ENCODE measurements at places on chromosomes 2 and 18. TPM values are rescaled to one million over a fixed set of nuclear protein-coding genes. Genes with fewer than 3 reads are reported as not detected.

GRCh38 chr2:74384051-74384450 is 3.9 kb upstream of the DCTN1 start:
- no peak for DNase-seq

- DNase-seq: no peak
These were observed 62.5 kb downstream of the CAMKMT start for GRCh38 chr2:44424211-44424610.

DNA sequence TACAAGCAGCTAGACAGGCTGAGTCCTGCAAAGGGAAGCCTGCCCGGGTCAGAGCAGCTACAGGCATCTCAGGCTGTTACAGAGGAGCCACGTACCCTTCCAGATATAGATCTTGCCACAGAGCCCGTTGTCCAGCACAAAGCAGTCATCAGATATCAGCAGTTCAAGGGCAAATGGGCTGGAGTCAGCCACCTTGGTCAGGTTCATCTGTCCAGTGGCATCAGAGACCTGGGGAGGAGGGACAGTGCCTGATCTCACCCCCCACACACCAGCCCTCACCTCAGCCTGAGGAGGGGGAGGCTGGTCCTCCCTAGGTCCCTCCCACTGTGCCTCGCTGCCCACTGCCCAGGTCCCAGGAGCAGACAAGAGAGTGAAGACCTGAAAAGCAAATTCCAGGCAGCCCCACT is 12.2 kb downstream of the CAPG start:
- no peak for DNase-seq

DNA sequence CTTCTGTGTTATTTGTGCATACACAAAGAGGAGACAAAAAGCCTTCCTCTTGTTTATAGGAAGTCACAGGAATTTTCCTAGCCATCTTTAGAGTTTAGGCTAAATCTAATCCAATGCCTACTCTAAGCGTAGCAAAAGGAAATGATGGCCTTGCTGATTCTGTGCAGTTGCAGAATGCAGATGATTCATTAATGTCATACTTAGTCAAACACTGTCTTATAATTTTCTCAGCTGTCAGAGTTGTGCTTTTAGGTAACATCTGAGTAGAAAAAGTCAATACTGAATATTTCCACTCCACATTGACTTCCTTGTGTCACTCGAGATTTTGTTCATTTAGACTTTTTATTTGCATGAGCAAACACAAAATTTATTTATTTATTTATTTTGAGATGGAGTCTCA is 157.9 kb upstream of the FOSL2 start:
- DNase-seq: no peak

DNA sequence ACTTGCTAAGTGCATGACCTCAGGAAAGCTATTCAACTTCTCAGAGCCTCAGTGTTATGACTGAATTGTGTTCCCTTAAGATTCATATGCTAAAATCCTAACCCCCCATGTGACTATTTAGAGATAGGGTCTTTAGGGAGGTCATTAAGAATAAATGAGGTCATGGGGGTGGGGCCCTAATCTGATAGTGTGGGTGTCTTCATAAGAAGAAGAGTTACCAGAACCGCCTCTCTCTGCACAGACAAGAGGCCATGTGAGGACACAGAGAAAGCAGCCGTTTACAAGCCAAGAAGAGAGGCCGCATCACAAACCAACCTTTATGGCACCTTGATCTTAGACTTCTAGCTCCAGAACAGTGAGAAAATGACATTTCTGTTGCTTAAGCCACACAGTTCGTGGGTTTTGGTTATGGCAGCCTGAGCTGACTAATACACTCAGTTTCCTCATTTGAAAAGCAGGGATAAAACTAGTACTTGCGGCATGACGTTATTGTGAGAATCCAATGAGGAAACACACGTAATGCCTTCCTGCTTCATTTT is 9.9 kb downstream of the SH2D6 start:
- no peak for DNase-seq

DNA sequence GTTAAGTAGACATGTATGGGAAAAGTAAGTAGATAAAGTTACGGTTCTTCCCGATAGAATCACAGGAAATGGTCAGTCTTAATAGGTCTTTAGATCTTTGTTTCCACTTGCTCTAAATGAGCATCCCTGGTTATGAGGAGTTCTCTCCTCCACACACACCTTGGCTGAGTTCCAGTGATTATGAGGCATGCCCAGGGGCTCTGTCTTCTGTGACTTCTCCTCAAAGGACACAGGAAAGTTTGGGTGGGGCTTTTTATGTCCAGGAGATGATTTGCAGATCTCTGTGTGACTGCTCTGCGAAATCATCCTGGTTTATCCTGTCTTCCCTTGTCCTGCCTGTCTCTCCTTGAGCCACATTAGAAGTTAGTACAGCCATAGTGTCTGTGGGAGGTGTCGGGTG is 83.9 kb upstream of the EML6 start:
- DNase-seq: no peak

DNA sequence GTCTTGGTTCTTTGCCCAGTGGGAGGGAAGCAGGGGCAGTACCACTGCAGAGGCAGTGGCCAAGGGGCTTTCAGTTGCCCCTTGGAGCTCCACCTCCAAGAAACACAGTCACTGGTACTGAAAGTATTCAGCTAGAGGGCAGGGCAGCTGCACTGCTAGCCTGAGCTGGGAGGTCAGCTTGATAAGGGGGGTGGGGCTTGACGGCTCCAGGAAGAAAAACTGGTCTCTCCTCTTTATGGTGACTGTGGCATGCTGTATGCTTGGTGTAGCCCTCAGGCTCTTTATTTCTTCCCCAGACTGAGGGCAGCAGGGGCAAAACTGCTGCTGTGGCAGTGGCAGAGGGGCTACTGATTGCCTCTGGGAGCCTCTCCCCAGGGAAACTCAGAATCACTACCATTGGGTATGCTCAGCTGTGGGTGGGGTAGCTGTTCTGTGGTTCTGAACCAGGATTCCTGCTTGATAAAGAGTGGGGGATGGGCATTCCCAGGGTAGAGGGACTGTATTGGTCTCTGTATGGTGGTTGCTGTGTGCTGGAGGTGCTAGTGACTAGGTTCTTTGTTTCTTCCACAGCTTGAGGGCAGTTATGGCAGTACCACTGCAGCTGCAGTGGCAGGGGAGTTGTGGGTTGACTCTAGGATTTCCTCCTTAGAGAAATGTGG is 134.6 kb upstream of the SCN7A start:
- no peak for DNase-seq

DNA sequence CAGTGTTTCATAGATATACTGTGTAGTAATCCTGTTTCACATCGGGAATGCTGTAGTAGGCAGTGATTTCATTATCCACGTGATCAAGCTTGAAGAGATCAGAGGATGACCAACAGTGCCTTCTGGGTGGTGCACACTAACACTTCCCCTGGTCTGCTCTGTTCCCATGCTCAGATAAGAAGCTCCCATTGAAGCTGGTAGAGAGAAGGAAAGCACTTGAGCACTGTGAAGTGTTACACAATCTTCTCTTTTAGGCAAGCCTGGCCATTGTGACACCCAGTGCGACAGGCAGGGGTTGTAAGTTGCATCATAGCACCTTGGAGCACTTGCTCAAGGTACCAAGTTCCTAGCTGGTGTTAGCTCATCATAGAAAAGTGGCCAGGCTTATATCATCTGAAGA is 30.6 kb upstream of the GPD2 start:
- no peak for DNase-seq

DNA sequence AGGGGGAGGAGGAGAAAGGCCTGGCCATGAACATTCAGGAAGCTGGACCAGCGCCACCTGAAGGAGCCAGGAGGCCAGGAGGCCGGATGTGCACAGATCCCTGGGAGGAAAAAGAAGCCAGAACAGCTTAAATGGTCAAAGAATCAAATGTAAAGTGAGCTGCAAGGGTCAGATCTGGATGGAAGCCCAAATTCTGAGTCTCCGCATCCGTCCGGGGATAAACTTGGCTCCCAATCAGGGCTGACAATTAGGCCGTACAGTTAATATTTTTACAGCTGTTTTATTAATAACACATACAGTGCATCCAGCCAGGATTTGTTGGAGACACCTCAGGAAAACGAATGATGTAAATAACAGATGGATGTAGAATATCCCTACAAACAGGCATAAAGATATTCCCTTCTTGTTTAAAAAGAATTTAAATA is 495.1 kb upstream of the TCF4 start:
- DNase-seq: no peak

CIB4 gene
- total RNA-seq: not detected

SLC4A5 gene
- total RNA-seq: 1.2 TPM

CAB39 gene
- 176 TPM for total RNA-seq

CRYGB gene
- total RNA-seq: not detected

LRP2 gene
- total RNA-seq: 0.09 TPM

CLASP1 gene
- 71.7 TPM for total RNA-seq

TWIST2 gene
- total RNA-seq: not detected

LOXHD1 gene
- total RNA-seq: not detected

KCNG2 gene
- not detected for total RNA-seq
